ENCODE measurements at places on chromosomes 2 and 18. TPM values are rescaled to one million over a fixed set of nuclear protein-coding genes. Genes with fewer than 3 reads are reported as not detected.

Gene HMSD
- 5.3 TPM for total RNA-seq

Gene DAW1
- 0.20 TPM for total RNA-seq

Gene PLGLB2
- total RNA-seq = 0.91 TPM

Gene NAT8
- not detected for total RNA-seq

Gene GMCL1
- 16.7 TPM for total RNA-seq

Gene IL36B
- not detected for total RNA-seq

Gene CD226
- total RNA-seq = 1.2 TPM

Gene AFF3
- total RNA-seq = 0.61 TPM

DNA sequence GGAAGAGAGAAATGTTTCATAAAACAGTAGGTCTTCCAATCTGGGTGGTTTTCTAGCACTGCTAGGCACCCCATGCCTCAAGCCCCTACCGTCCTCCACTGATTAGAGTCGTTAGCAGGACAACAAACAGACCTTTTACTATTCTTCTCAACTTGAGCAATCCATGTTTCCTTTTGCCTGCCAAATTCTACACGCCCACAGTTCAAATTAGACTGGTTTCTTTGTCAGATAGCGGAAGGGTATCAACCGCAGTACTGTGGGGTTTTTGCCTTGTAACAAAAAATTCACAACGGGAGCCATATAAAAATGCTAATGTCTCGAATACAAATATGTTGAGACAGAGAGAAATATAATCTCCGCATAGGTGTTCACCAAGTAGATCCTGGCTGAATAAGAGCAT is 59.9 kb downstream of the VIT start:
- DNase-seq = no peak
- H3K27me3 ChIP-seq = no peaks in the 10 kb centered on the region
- no peaks in the 10 kb centered on the region for H3K36me3 ChIP-seq
- no peaks in the 10 kb centered on the region for H3K4me1 ChIP-seq
- H3K4me3 ChIP-seq = no peak overlapping the region

DNA sequence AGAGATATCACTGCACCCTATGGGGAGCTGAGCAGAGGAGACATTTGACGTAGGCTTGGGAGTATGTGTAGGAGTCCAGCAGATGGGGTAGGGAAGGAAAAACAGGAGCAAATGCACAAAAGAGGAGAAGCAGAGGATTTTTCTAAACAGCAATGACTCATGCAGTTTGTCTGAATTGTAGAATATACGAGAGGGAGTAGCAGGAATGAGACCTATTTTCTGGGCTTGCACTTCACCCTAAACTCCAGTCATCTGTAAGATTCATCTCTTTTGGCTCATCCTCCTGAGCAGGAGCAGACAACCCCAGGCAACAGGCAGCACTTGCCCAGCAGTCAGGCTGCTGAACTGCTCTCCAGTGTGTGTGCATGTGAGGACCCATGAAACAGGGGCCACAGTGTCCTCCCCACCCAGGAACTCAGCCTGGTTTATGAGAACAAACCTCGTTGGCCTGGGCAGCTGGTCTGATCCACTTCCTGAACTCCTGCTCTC is 100.2 kb upstream of the CDC42EP3 start:
- DNase-seq = no peak
- H3K27ac ChIP-seq = no peak overlapping the region
- H3K36me3 ChIP-seq = no peaks in the 10 kb centered on the region
- H3K27me3 ChIP-seq = no peaks in the 10 kb centered on the region

- no peaks in the 10 kb centered on the region for H3K36me3 ChIP-seq
- peaks cover 26% of the 10 kb centered on the region for H3K27me3 ChIP-seq
- H3K4me3 ChIP-seq = no peak overlapping the region
- no peak overlapping the region for H3K27ac ChIP-seq
- no peak for DNase-seq
- H3K4me1 ChIP-seq = no peaks in the 10 kb centered on the region
Observed at GRCh38 chr2:118929059-118929458, 12.9 kb upstream of the MARCO start.
